ENCODE measurements at places on chromosomes 7 and 10. TPM values are rescaled to one million over a fixed set of nuclear protein-coding genes. Genes with fewer than 3 reads are reported as not detected.

GRCh38 chr10:11713186-11713743 is 28.9 kb upstream of the ECHDC3 start:
- peak; percentile 32 for DNase-seq

DNA sequence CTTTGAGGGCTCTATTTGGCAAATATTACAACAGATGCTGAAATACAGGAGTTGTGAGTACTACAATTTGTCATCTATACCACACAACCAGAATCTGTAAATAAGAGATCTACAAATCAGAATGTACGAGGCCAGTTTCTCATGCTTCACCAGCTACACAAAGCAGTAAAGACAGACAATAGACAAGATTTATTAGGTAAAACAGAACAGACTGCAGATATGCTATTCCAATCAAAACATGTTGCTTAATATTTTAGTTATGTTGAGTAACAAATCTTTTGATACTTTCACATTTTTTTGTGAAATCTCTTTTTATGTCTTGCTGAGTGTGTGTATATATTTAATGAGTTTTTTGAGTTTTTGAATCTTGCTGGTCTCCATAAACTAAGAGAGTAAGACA is 109.1 kb downstream of the CHCHD3 start:
- DNase-seq, result no peak

DNA sequence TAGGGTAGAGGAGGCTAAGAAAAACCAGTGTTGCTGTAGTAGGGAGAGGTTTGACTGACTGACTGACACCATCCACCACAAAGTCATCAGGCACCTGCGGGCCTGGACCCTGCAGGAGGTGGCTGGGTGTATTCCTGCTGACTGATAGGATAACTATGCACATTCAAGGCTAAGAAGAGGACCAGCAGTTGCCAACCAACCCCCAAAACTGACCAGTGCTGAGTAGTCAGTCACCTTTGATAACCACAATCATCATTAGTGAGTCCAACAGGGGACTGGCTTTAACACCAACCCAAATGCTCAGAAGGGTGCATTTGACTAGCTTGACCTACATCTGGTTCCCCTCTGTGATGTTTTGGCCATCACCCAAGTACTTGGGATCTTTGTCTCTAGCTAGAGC is 30.5 kb downstream of the PLXNA4 start:
- no peak for DNase-seq

- DNase-seq, result no peak
Observed at GRCh38 chr7:31061185-31061584, 9.1 kb downstream of the ADCYAP1R1 start.

DNA sequence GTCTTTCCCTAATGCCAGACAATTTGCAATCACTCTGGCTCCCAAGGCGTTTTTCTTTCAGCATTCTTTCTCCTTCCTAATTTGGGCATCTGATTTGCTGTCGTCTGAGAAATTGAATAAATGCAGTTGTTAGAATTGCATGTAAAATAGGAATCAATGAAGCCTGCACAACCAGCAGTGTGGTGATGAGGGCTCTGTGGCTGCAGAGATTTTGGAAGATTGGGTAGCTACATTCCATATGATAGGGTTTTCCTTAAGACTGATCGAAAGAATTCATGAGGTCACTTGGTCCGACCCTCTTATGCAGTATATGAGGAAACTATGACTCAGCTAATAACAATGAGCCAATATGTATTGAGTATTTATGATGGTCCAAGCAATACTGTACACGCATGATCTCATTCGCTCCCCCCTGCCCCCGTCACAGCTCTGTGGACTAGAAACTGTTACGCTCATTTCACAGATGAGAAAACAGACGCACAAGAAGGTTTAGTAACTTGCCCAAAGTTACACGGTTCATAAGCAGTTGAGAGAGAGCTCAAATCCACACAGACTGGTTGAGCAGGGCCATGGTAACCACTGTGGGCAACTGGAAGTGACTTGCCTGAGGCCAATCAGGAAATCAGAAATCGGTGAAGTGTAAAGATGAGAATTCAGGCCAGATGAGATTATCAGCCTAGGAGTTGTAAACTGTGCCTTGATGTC is 527.2 kb downstream of the GATA3 start:
- DNase-seq, result no peak

DNA sequence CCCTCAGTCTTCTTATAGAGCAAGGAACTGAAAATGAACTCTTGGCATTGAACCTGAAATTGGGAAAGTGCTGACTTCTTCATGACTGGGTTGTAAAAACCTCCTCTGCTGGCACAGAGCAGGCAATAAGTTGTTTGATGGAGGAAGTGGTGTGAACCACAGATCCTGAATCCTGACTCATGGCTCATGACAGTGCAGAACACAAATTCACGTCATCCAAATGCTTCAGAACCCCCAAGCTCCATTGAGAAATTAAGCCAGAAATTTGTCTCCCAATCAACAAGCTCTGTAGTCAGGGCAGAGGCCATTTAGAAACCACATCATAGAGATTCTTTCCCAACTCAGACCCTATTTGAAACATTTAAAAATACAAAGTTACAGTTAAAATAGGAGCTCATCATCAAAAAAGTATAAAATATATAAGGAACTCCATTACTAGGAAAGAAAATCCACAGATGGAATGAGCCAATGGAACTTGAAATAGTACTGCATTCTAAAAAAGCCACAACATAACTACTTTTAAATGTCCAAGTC is 10.3 kb upstream of the STK17A start:
- DNase-seq, result peak; percentile 100

DNA sequence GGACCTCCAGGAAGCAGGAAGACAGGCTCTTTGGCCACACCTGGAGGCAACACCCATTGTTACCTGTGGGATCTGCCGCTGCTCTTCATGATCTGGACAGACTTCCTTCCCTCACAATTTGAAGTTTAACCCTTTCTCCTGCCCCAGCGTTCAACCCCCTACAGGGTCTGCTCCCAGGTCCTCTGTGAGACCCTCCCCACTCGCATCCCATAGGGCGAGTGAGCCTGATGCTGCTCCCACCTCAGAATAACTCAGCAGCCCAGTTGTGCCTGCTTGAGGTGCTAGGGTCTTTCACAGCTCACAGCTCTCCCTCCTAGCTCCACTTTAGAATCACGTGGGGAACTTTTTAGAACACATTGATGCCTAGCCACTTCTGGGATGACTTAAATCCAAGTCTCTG is 61.8 kb upstream of the C10orf90 start:
- no peak for DNase-seq

DNA sequence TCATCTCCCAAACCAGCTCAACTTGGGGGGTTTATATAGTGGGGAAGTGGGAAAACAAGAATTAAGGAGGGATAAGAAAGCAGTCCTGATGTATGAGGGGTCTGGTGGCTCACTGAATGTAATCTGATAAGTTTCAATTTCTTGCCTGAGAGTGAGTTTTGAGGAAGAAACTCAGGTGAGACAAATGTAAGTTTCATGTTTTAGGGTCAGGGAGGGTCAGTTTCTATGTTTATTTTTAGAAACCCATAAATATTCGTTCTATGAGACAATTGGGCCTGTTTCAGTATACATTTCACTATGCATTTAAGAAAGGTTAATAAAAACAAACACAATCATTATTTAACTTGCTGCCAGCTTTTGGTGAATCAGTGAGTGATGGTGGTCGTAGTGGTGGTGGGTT is 128.0 kb upstream of the MBL2 start:
- DNase-seq, result no peak

GRCh38 chr10:129033790-129034272 is 433.2 kb upstream of the MGMT start:
- DNase-seq, result no peak

DNA sequence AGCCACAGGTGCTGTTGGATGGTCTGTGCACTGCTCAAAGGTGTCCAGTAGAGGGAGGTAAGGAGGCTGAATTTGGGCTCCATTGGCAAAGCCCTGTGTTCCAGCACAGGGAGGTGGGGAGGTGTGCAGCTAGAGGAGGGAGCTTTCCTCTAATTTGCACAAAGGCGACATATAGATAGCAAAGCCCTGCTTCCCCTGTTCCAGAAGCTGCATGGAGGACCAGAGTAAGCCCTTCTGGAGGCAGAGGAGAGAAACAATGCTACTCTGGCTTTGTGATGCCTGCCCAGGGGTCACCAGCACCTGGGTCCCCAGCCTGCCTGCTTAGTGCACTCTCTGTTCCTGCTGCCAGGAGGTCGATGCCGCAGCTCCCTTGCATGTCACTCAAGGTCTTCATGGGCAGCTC is 3.4 kb upstream of the ARHGAP22 start:
- no peak for DNase-seq

- DNase-seq, result no peak
Observed at GRCh38 chr10:29174389-29174788, 114.5 kb upstream of the LYZL1 start.

DNA sequence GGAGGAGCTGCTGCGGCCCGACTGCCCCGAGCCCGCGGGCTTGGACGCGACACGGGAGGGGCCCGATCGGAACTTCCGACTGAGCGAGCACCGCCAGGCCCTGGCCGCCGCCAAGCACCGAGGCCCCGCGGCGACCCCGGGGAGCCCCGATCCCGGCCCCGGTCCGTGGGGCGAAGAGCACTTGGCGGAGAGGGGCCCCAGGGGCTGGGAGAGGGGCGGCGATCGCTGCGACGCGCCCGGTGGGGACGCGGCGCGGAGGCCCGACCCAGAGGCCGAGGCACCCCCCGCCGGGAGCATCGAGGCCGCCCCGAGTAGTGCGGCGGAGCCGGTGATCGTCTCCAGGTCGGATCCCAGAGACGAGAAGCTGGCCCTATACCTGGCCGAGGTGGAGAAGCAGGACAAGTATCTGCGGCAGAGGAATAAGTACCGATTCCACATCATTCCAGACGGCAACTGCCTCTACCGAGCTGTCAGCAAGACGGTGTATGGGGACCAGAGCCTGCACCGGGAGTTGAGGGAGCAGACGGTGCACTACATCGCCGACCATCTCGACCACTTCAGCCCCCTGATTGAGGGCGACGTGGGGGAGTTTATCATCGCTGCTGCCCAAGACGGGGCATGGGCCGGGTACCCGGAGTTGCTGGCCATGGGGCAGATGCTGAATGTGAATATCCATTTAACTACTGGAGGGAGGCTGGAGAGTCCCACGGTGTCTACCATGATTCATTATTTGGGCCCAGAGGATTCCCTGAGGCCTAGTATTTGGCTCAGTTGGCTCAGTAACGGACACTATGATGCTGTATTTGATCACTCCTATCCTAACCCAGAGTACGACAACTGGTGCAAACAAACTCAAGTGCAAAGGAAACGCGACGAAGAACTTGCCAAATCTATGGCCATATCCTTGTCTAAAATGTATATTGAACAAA is 1.4 kb downstream of the OTUD1 start:
- peak; percentile 37 for DNase-seq

- DNase-seq, result peak; percentile 13
Observed at GRCh38 chr7:11831736-11832495, at the start of gene THSD7A. Gene THSD7A, minus strand, starts transcription at chr7:11832198. Its CDS starts 252 bp downstream, at chr7:11831946.

DNA sequence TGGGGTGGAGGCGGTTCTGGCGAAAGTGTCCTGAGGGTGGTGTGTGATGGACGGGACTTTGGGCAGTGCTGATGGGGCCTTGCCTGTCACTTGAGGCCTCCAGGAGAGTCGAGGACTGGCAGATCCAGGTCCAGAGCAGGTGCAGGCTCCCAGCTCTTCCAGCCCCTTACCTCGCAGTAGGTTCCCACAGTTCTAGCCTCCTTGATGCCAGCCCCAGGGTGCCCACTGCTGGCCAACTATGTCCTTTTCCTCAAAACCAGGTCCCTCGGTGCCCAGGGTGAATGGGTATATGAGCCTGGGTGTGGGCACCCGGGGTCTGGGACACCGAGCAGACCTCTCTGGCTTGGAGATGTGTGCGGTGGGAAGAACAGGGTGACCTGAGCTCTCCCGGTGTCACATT is 8.3 kb downstream of the FAM20C start:
- DNase-seq, result no peak

GRCh38 chr7:96778263-96778662 is 68.6 kb upstream of the SEM1 start:
- no peak for DNase-seq

DNA sequence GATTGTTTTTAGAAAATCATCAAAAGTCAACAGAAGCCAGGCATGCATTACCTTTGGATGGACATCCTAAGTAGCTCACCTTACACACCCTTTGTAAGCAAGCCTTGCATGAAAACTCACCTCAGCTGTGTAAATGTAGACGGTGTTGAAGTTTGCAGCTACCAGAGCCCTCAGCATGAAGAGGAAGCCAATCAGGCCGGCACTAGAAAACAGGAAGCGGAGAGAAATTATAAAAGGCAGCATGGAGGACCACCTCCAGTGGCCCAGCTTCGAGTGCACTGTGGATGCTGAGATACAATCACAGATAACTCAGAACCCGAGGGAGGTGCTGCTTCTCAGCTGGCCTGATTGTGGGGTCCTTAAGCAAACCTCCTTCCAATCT is 75.3 kb downstream of the SVOPL start:
- no peak for DNase-seq

DNA sequence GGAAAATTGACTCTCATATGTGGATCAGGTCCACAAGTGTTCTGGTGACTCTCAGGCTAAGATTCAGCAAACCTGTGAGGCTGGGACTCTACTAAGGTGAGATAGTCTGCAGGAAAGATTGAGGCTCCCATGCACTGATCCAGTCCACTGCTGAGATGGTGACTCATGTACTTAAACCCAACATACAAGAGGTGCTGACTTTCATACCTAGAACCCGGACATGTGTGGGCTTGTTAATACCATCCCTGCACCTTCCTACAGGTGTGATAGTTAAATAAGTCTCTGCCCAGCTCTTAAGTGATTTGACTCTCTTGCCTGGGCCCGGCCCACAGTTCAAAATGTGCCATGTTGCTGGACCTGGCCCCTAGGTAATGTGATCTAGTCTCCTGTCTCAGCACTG is 27.1 kb upstream of the ZNF107 start:
- no peak for DNase-seq

GRCh38 chr7:26337232-26337865 is 45.7 kb downstream of the SNX10 start:
- DNase-seq, result no peak

DNA sequence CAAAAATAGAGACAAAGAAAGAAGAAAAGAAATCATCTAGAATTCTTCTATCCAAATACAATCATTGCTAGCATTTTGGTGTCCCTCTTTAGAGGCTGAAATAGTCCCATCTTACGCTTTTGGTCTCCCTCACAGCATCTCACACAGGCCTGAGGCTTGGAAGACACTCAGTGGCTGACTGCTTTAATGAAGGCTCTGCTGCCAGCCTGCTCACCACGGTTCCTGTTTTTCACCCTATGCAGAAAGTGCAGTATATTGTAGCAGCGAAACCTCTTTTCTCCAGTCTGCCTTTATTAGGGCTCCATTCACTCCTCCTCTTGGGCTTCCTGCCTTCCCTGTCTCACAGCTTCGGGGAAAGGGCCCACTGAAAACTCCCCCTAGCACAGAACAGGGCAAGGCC is 102.2 kb downstream of the JCAD start:
- no peak for DNase-seq

The RPEL1 gene
- total RNA-seq, result under 0.01 TPM

The SPAM1 gene
- not detected for total RNA-seq

The TAS2R41 gene
- total RNA-seq, result not detected

The AFAP1L2 gene
- under 0.01 TPM for total RNA-seq

The HMX3 gene
- total RNA-seq, result not detected

The HOXA1 gene
- 0.83 TPM for total RNA-seq

The CNNM2 gene
- total RNA-seq, result 6.4 TPM

The SLC26A3 gene
- total RNA-seq, result not detected

The OR6V1 gene
- not detected for total RNA-seq

The AHCYL2 gene
- total RNA-seq, result 5.7 TPM
